ENCODE measurements at places on chromosomes 3 and 15.

GRCh38 chr15:41945731-41946130 is 26.6 kb downstream of the EHD4 start:
- no peak for DNase-seq

DNA sequence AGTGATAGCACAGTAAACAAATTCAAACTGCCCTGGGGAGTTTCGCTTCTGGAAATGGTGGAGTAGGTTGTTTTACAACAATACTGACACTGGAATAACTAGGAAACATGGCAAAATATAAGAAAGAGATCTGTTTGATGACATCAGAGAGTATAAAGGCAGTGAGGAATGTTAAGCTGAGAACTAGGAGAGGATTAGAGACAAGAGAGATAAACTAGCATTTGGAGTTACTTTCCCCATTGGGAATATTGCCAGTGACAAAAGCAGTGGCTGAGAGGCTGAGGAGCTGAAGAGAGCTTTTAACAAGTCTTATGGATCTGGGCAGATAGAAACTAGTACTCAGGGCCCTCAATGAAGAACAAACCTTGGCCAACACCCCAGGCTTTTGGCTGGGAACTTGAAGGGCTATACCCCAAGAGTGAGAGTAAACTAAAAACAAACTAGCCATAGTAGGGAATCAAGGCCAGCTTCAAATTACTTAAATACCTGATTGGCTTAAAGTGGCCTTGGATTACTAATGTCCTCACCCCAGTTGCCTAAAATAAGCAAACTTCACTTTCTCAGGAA is 280.4 kb downstream of the KLF13 start:
- DNase-seq: no peak

GRCh38 chr15:82043130-82043673 is 2.6 kb downstream of the MEX3B start:
- DNase-seq: no peak

DNA sequence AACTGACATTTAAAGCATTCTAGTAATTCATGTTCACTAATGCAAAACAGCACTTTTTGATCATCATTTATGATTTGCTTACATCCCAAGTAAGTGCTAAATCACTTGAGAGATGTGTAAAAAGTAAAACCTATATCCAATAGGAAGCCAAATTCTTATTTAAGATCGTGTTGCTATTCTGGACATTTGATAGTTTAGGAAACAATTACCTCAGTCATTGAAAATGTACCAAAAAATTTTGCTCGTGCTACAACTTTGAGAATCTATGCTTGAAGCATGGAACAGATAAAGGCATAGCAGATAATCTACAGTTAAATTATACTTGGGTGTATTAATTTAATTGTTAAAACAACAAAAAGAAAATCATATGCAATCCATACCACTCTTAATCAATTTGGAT is 571.6 kb upstream of the NR2F2 start:
- DNase-seq: no peak

DNA sequence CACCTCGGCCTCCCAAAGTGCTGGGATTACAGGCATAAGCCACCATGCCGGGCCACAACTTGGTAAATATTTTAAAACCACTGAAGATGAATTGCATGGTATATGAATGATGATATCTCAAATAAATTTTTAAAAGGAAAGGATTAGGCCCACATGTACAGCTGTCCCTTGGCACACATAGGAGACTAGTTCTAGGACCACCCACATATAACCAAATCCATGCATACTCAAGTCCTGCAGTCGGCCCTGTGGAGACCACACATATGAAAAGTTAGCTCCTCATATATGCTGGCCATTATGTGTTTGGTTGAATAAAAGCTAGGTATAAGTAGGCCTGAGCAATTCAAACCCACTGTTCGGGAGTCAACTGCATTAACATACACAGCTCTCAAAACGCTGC is 10.6 kb downstream of the CLPX start:
- no peak for DNase-seq

GRCh38 chr3:99041747-99042146 is 140.3 kb upstream of the DCBLD2 start:
- DNase-seq: no peak

DNA sequence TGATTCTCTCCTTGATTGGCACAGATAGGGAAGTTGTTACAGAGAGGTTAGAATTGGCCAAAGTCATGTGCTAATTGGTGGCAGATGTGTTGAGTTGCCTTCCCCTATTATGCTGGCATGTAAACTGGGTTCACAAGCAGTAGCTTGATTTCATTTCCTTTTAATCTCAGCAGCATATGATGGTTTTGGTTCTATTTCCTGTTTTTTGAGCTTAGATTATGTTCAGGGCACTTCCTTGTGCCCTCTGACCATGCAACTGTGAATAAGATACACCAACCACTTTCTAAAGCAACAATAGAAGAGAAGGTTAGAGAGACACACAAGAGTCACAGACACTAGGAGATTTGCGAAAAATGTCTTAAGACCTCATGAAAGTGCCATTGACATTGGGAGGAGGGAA is 16.5 kb downstream of the HPS3 start:
- peak; percentile 43 for DNase-seq

All from GM12865 (cell line).